CD4-positive, alpha-beta memory T cell (primary cell): ENCODE measurements at places on chromosomes 11 and 22.
A peak's percentile ranks its signal among the peaks of the same experiment; 100 is the strongest.

DNA sequence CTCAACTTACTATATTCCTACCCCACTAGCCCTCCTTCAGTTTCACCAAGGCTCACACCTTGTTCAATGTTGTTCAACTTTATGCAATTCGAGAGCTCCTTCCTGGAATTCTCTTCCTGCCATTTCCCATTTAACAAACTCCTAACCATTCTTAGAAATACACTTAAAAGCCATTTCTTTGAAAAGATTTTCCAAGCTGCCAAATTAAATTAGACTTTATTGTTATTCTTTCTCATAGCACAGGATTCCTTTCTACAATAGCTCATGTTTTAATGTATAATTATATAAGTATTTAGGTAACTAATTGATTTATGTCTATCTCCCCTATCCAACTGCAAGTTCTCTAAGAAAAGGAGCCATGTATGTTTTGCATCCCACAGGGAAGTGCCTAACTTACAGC, 52.7 kb upstream of the CTSC start:
- no peak for DNase-seq

DNA sequence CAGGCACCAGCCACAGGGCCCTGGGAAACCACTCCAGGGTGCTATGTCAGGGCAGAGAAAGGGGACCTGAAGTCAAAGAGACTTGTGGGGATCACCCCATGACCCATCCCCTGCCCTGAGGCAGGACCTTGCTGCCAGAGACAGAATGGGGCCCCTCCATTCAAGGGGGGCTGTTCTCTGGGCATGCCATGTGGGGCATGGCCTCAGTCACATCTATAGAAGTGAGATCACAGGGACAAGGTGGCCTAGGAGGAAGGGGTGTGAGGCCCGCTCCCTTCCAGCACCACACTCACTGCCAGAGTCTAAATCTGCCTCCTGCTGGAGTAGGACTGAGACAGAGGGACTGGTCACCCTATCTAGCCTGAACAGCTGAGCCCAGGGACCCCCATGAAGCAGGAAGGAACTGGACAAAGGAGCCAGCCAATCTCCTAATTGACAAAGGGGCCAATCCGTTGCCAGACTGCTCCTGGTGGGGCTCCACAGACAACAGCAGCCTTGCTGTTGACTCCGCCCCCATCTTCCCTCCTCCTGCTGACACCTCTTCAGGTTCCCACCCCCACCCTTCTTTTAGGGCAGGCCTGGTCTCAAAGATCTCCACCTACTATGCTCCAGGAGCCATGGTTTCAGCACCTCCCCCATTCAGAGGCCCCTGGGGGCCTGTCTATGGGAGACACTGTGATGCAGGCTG, 26.0 kb downstream of the NEAT1 start:
- DNase-seq = no peak

GRCh38 chr11:109612496-109612895, 190.5 kb downstream of the C11orf87 start:
- no peak for DNase-seq

- no peak for DNase-seq
Measured at GRCh38 chr22:50705851-50706351, 32.1 kb upstream of the ACR start.

DNA sequence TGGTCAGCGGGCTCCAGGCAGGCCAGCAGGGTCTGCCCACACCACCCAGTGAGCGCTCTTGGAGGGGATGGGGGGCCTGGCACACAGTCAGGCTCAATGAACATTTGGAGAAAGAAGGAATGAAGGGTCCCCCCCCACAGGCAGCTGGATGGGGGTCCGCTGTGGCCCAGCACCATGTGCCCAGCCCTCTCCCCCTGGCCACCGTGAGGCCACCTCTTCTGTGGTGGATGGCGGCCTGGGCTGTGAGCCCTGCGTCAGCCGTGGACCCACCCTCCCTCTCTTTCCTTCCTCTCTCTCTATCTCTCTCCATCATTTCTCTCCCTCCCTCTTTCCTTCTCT, 35.1 kb upstream of the MUC5AC start:
- DNase-seq = no peak

DNA sequence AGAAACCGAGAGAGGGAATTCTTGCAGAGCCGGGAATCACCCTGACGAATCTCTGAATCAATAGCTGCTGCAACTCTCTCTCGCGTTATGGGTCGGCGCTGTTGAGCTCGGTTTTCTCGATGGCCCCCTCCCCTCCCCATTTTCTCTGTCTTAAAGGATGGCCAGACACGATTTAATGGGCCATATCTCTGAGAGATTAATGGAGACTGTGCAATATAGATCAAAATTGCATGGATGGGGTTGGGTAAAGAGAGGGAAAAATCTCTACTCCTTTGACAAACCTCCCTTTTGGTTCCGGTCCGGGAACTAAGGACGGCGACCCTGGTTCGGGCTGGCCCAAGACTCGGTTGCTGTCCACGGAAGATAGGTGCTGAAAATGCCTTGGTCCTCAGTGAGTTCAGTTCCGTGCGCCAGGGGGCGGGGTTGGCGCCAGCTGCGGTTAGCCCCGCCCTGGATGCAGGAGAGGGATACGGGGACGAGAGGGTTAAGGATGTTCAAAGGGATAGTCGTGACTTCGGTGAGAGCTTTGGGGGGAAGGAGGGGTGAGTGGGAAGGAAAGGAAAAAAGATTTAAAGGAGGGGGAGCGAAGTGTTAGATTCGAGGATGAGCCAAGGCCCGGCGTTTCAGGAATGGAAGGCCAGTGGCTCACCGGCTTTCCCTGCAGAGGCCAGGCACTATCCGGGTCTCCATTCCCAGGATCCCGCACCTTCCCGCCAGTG, 103.6 kb upstream of the HSD17B12 start:
- DNase-seq = peak; percentile 7

GRCh38 chr11:105046898-105047579, 1.9 kb upstream of the CARD16 start:
- no peak for DNase-seq

- no peak for DNase-seq
Measured at GRCh38 chr11:9158898-9159391, 67.5 kb upstream of the SCUBE2 start.

DNA sequence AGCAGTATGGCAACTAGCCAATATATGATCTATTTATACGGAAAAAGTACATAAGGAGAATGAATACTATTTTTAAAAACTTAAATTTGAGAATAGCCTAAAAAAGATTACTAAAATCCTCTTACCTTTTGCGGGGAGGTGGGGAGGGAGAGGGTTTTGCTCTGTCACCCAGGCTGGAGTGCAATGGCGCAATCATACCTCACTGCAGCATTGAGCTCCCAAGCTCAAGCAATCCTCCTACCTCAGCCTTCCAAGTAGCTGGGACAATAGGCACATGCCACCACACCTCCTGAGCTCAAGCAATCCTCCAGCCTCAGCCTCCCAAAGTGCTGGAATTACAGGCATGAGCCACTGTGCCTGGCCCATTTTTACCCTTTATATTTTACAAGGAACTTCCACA, 82.0 kb downstream of the TTC28 start:
- no peak for DNase-seq

DNA sequence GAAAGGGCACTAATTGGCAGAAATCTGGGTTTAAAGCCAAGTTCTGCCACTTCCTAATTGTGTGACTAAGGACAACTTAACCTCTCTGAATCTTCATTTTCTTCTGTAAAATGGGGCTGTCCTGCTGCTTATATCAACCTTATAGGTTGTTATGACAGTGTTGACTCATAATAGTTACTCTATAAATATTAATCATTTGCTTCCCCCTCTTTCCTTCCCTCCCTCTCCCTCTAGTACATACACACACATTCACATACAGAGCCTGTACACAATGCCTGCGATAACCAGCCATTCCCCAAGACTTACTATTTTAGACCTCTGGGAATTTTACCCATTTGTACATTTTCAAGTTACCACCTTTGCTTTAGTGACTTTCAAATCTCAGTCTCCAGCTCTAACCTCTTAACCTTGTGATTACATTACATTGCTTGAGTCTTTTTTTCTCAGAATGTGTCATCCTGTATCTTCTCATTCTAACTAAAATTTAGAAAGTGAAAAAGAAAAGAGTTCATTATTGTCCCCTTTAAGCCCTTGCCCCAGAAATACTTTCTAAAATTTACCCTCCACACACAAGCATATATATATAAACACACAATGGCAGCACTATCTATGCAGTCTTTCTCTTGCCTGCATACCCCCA, 31.9 kb downstream of the GDPD4 start:
- DNase-seq = no peak

DNA sequence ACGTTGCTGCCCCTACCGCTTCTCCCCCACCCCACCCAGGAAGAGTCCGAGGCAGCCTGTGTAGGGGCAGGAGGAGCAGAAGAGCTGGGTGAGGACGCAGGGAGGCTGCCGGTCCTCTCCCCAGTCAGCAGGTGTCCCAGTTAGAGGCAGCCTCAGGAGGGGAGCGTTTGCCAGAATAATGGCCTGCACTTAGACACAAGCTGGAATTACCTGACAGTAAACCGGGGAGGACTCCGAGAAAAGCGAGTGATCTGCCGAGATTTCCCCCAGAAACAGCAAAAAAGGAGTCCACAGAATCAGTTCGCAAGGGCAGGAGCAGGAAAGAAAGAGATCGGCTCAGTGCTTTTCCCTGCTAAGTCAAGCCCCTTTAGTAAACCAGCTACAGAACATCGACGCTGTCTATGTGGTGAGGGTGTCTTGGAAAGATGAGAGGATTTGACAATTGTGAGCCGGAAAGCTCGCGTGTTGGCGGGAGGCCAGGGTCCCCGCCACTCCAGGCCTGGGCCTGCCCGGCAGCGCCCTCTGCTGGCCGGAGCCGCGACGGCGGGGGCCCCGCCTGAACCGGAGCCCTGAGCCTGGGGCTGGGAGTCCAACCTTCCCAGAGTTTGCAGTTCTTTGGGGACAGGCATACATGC, 17.7 kb upstream of the THRSP start:
- DNase-seq = peak; percentile 75

DNA sequence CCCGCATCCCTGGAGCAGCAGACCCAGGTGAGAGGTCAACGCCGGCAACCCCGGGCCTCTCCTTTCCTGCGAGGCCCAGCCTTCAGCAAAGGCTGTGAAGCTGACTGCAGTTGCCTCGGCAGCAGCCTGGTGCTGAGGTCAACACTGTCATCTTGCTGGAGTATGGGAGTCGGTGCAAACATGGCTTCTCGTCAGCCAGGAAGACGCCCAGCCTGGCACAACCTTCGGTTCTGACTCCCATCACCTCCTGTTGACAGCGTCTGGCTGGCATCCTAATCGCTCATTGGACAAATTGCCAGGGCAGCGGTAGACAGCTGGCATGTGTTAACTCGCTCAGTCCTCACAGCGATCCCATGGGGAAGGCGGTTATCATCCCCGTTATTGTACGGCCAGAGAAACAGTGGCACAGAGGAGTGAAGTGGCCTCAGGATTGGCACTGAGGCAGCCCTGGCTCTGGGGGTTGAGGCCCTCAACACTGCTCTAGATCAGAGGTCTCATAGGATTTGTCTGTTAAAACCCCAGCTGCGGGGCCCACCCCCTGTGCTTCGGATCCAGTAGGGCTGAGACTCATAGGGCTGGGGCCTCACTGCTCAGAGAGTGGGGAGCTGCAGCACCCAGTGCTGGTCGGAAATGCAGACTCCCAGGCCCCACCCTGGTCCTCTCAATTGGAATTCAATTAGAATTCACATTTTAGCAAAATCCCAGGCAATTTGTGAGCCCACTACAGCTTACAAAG, 39.3 kb upstream of the TP53I11 start:
- no peak for DNase-seq

- DNase-seq = no peak
Measured at GRCh38 chr11:66339686-66340483, 3.7 kb upstream of the RIN1 start.

DNA sequence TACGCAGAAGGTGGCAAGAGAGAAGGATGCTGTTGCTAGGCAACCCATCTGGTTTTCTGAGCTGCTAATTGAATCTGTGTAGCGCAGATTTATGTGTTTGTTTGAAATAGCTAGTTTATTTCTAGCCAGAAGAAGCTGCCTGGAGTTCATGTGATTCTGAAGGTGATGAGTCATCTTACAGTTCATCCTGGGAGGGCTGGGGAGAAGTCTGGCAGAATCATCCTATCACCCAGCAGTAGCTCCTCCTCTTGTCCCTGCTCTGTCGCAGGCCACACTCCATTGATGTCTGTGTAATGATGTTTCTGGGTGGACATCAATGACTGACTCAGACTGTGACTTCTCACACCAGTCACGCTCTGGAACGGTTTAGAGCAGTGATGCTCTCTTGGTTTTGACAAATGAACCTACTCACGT, 4.8 kb upstream of the FBXO7 start:
- no peak for DNase-seq

DNA sequence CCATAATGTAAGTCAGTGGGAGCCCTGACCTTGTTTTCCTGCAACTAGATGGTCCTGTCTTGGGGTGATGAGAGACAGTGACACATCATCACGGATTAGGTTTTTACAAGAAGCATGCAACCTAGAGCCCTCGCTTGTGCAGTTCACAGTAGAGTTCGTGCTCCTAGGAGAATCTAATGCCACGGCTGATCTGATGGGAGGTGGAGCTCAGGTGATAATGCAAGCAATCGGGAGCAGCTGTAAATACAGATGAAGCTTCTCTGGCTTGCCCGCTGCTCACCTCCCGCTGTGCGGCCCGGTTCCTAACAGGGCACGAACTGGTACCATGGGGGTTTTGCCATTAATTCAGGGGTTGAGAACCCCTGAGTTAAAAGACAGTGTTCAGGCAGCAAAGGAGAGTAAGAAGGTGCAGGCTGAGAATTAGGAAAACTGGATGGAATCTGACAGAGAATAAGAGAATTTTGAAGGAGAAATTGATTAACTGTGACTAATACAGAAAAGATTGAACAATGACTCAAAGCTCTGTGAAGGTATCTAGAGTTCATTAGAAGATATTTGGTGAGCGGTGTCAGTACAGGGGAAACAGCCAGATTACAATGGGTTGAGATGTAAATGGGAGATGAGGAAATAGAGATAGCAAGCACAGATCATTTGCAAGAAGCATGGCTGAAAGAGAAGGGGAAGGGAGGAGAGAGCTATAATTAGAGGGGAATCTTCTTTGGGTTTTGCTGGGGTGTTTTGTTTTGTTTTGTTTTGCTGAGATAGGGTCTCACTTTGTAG, 21.0 kb downstream of the WEE1 start:
- no peak for DNase-seq

GRCh38 chr11:2767801-2768200, 68.0 kb upstream of the KCNQ1OT1 start:
- no peak for DNase-seq

- no peak for DNase-seq
Measured at GRCh38 chr11:80280737-80281136, 839.9 kb upstream of the TENM4 start.

DNA sequence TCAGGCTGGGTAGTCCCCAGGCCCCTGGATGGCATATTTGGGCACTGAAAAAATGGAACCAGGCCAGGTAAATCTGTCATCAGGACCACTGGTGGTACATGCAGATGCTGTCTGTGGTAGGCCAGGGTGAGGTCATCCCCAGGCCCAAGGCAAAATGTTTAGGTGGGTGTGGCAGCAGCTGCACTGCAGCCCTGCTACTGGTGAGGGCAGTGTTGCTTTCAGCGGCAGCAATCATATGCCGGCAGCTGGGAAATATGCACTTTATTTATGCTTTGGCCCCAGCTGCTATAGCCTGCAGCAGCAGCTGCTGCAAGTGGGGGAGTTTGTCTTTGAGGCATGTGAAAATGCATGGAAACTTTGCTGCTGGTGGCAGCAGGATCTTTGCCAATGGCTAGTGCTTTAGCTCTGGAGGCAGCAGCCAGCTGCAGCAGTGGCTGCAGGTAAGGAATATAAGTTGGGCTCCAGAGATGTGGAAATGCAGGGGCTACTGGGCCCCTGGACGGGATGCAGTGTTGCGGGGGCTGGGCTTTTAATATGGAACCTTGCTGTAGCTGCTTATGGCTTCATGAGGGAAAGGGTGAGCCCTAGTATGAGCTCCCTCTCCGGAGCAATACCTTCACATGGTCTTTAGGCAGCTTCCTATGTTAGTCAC, 365.7 kb upstream of the CADM1 start:
- DNase-seq = no peak
